ENCODE measurements at places on chromosomes 12 and 14.
A peak's percentile ranks its signal among the peaks of the same experiment; 100 is the strongest.

GRCh38 chr12:48086327-48086726 is 19.6 kb downstream of the SENP1 start:
- no peak for DNase-seq

- no peak for DNase-seq
Measured at GRCh38 chr14:89379006-89379405, 38.0 kb downstream of the FOXN3 start.

DNA sequence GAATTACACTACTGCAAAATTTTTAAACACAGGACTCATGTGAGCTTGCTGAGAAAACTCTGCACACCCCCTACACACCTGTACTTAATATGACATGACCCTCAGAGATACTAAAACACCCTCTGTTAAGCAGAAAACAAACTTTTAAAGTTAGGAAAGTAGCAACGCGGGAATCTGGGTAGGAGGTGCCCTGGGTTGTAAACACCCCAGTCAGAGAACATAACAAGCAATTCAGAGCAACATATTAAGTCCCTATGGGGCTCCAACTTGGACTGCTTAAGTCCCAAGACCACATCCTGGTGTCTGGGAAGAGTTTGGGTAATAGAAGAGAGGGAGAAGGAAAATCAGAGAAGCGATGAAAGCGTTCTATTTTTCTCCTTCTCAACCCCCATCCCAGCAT is 1.2 kb downstream of the ATF7 start:
- no peak for DNase-seq

DNA sequence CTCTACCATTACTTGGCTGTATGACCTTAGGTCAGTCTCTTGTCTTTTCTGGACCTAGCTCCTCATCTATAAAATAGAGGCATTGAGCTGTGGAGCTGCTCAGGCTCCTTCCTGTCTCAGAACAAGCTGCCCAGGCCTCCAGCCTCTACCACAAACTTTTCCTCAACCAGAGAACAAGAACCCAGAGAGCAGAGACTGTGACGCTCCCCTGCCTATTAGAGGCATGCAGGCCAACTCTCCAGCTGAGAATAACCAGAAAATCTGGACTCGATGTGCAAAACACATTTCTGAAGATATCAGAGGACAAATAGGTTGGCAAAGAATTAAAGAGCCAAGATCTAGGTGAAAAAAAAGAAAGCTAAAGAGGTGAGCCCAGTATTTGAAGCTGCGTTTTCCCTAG is 17.8 kb upstream of the PNMA1 start:
- DNase-seq, result no peak

DNA sequence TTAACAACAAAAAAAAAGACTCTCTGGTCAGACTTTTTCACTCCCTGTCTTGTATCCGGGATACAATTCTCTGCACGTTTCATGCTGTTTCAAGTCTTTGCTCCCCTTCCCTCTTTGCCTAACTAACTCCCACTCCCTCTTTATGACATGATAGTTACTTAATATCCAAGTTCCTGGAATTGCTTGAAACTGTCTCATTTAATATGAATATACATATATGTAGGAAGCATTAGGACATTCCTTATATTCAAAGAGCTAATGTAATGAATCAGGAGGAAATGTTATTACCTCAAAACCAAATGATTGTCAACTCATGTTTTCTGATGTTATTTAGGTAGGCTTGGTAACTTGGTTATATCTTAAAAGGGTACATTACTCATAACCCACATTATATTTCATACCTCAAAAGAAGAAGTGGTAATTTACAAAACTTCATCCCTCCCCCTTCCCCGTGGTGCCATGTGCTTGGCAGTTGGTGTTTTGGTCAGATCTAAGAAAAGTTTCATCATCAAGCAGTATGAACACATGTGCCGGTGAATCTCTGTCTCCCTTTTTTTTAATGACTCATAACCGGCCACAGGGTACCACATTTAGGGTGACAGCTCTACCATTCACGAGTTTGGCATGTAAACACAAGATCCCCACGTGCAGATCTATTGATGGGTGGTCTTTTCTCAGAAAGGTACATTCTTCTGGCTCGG is 56.5 kb downstream of the HCAR2 start:
- DNase-seq, result peak; percentile 75

DNA sequence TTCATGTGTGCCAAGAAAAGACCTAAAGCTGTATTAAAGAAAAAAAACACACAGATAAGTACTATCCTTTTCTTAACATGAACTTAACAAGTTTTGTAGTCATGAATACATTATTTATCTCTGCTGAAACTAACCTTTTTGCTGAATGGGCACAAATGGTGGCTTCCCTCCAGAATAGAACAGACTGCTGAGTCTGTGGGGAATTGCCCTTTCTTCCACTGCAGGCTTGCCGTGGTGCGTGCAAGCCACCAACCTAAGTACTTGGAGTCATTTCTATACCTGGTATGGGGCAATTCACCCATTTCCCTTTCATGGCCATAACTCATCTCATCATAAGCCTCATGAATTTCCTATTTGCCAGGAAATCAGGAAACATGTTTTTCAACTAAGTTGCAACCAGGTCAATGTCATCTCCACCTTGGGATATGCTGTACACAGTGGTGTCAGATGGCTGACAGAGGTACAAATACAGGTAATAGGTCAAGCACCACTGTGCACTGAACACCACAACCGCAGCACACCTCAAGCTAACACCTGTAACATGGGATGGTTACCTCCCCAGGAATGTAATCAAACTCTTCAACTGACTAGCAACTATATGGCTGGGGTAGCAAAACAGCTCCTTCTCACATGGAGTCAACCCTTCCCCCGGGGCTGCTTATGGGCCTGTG is 49.9 kb downstream of the CATSPERB start:
- peak; percentile 48 for DNase-seq

GRCh38 chr14:33323979-33324378 is 385.3 kb downstream of the NPAS3 start:
- no peak for DNase-seq

DNA sequence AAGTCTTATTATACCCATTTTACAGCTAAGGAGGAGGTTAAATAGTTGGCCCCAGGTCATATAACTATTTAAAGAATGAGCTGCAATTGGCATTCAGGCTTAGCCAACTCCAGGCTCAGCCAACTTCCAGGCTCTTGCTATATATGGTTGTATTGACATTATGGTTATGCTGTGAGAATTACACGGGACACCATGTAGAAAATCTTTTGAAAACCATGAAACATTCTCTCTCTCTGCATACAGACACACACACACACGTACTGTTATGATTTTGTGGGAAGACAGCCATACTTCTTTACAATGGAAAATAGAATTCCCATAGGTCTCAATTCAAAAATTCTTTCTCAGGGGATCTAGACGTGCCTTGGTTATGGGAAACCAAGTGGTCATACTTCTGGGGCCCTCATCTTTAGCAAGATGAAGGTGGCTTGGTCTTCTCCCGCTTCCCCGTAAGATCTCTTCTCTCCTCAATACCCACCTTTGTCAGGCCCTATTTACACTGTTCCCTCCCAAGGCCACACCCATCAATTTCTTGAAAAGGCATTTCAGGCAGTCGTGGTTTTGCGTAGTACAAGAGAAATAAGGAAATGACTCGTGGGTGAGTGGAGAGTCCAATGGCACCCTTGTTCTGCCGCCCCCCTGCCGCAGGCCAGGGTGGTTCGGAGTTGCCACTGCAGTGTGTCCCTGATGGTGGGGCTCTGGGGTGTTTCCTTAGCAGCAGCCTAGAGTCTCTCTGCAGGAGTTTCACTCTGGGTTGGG is 10.0 kb upstream of the GPRC5A start:
- no peak for DNase-seq

GRCh38 chr12:103821773-103822172 is 19.3 kb downstream of the NT5DC3 start:
- no peak for DNase-seq

All from T-helper 2 cell treated with Interferon-gamma antibody and Interleukin-4, amounts not matched to agents 5 μg/mL and 100 μg/mL, for 36 hours (primary cell).